ENCODE measurements at places on chromosomes 13 and 19.

DNA sequence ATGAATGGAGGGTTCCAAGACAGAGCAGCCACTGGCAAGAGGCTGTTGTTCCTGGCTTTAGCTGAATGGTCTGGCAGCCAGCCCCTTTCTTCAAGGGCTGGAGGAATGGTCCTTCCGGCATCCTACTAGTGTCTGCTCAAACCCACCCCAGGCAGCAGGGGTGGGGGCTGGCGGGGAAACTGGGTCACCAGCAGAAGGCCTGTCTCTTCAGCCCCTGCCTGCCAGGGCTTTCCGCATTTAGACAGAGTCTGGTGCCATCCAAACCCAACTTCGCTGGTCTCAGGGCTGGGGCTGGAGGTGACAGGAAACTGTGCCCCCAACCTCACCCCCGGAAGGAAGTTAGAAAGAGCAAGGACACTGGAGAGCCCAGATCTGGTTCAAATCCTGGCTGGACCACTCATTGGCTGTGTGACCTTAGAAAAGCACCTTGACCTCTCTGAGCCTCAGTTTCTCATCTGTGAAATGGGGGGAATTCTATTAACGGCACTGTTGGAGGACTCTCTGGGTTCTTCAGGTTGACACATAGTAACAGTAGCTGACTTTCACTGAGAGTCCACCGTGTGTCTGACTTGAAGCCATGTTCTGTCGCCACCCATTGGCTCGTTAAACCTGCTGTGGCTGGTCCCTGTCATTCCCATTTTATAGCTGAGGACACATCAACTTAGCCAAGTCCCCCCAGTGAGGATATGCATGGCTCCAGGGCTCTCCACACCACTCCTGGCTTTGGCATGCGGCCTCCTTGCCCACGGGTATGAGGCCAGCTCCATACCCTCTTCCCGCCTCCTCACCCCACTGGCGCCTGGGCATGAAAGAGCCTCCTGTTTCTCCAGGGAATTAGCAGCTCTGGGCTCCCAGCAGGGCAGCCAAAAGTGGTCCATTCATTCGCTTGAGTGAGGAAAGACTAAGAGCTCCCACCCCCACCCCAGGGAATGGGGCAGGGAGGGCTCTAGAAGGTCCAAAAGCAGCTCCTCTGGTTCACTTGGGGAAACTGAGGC, 2.5 kb upstream of the NR2C2AP start:
- no peak for DNase-seq

DNA sequence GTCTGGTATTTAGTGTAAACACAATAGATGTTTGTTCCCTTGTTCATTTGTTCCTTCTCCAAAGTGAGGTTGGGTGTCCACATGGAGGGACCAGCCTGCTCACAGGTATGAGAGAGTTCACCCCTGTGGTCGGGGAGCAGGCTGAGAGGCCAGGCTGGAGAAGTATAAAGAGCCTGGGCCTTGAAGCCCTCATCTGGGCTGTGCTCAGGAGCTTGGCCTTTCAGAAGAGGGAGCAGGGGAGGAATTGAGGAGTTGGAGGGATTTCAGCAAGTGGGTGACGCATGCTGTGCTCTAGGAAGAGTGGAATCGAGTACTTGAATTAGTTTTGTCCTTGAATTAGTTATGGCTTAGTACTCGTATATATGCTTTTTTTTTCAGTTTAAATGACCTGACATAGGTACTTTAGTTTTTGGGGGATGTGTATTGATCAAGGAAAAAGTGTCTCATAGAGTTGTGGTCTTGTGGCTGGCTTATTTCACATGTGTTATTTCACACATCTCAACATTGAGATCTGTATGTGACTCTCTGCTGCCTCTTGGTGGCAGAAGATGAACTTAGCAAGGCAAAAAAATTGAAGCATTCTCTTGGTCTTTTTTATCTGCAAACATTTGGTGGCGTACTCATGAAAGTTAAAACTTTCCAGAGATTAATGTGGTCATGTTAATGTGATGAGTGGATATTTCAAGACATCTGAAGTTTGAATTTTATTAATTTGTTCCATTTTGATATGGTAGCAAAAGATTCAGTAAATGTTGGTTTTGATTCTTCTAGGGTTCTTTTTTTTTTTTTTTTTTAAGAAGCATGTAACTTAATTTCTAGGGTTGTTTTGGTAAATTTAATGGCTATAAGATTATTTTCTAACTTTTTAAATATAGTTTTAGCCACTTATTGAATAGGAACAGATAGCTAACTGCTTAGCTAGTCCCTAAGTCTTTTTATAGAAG, 54.3 kb downstream of the SLAIN1 start:
- peak; percentile 30 for DNase-seq

DNA sequence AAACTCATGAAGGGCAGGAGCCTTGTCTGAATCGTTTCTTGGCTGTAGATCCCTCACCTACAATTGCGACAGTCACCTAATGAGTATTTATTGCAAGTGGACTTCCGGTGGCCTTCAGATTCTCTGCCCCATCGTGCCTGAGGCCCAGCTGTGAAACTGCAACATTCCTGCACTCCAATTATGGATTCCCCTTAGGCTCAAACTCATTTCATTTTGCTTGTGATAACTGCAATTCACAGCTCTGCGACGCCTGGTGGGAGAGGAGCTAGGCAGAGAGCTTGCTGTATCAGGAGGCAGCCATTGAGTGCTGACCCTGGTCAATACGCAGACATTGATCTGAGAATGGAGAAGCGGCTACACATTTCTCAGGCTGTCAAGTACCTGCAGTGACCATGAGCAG, 59.0 kb downstream of the CCDC70 start:
- DNase-seq, result no peak

- no peak for DNase-seq
These were observed 154.8 kb downstream of the COG6 start for GRCh38 chr13:39810091-39810877.

Measured in activated gamma-delta T cell treated with anti-CD3 and anti-CD28 coated beads, Interleukin-2, amount 50 U/mL, for 16 hours (primary cell).